Skeletal muscle cell (primary cell): ENCODE measurements at places on chromosomes 11 and 22.
A peak's percentile ranks its signal among the peaks of the same experiment; 100 is the strongest.

GRCh38 chr11:7056828-7057513, 31.8 kb upstream of the RBMXL2 start:
- no peak for DNase-seq

GRCh38 chr22:47064016-47064415, 301.6 kb downstream of the TBC1D22A start:
- DNase-seq: no peak

GRCh38 chr11:12680246-12680939, 6.2 kb downstream of the TEAD1 start:
- no peak for DNase-seq

- no peak for DNase-seq
These were observed at the start of gene MPZL2 for GRCh38 chr11:118263695-118264568. Gene MPZL2 (minus strand): TSS chr11:118264297. CDS start chr11:118264153, 144 bp downstream.

GRCh38 chr11:20137637-20138036, 22.6 kb downstream of the DBX1 start:
- no peak for DNase-seq

- DNase-seq: no peak
These were observed 25.7 kb upstream of the PICK1 start for GRCh38 chr22:38031491-38031890.

DNA sequence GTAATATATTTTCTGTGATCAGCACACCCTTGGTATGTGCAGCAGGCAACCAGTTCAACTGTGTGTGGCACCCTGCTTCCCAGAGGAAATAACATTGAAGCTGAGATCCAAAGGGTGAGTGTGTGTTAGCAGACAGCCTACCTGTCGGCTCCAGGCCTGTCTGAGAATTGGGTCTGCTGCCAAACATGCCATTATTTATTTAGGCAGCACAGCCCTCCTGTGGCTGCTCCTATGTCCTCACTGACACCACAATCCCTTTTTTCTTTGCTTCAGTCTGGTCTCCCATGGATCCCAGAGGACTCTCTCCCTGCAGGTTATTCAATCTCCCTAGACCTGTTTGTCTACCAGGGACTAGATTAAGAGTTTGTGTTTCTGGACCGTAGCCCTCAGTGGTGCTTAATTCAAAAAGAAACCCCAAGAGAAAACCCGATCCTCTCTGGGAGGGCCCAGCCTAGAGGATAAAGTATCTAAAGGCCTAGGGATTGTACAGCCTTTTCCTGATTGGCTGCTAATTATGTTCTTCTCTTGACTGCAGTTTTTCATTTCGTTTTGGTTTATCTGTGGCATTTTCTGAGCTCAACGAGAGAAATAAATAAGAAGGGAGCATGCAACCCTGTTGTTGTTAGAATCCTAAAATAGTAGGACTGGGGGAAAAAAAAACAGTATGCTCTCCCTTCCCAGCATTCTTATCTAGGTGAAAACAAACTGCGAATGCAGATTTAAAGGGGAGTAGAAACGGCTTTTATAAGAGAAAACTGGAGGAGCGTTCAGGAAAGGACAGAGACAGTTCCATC, 24.1 kb downstream of the KCNE3 start:
- DNase-seq: no peak

- no peak for DNase-seq
These were observed 827 bp downstream of the NAALADL1 start for GRCh38 chr11:65057526-65057925.

DNA sequence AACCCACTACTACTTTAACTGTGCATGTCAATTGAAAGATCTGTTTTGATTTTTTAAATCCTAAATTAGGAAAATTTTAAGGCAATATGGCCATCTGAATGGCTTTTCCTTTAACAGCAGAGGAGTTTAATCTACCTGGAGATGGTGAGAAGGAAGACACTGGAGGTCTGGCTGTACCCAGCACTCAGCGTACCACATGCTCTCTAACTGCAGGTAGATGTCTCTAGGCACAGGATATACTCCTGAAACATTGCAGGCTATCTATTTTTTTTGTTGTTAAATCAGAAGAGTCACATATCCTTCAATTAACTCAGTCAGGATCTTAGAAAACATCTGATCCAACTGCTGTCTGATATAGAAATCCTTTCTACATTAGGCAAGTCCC, 17.3 kb upstream of the CASTOR1 start:
- DNase-seq: no peak

DNA sequence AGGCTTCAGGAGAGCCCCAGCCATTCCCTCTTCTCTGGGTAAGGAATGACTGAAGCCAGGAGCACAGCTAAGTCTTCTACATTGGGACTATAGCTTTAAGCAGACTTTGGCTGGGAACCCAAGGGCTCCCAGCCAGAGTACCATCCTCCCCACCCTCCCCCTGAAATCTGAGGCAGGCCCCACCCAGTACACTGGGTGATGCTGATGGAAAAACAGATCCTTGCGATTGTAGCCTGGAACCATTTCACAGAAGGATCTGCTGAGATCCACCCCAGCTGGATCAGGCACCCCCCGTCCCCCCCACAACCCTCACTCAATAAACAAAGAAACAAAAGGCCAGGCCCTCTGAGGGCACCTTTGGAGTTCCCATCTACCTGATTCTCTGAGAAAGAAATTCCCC, 39.8 kb downstream of the IL18BP start:
- peak; percentile 54 for DNase-seq

- DNase-seq: no peak
These were observed 62.0 kb downstream of the EMSY start for GRCh38 chr11:76506833-76507232.

- peak; percentile 64 for DNase-seq
These were observed 69.2 kb downstream of the CD82 start for GRCh38 chr11:44634401-44635281.

DNA sequence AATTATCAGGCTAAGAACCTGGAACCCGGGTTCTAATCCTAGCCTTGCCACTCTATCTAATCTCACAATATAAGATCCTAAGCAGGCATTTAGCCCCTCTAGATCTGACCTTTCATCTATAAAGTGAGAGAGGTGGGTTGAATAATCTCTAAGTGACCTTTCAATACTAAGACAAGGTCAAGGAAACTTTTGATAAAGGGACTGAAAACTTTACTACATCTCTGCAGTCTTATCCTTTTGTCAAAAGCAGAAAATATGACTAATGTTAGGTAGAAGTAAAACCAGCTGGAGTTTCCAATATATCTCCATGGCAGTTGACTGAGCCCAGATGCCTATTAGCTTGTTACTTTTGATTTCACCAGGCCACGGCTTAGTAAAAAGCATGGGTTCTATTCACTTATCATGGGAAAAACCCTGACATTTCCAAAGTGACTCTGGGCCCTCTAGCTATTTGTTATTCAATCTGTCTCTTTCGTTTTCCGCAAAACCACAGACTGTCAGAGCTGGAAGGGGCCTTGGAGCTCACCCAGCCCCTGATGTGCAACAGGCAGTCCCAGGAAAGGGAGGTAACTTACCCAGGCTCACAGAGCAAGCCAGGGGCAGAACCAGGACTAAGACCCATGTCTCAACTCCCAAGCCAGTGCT, 75.8 kb downstream of the RAB30 start:
- DNase-seq: peak; percentile 25

- DNase-seq: peak; percentile 33
These were observed 722 bp upstream of the GUCY1A2 start for GRCh38 chr11:107018902-107019493.

DNA sequence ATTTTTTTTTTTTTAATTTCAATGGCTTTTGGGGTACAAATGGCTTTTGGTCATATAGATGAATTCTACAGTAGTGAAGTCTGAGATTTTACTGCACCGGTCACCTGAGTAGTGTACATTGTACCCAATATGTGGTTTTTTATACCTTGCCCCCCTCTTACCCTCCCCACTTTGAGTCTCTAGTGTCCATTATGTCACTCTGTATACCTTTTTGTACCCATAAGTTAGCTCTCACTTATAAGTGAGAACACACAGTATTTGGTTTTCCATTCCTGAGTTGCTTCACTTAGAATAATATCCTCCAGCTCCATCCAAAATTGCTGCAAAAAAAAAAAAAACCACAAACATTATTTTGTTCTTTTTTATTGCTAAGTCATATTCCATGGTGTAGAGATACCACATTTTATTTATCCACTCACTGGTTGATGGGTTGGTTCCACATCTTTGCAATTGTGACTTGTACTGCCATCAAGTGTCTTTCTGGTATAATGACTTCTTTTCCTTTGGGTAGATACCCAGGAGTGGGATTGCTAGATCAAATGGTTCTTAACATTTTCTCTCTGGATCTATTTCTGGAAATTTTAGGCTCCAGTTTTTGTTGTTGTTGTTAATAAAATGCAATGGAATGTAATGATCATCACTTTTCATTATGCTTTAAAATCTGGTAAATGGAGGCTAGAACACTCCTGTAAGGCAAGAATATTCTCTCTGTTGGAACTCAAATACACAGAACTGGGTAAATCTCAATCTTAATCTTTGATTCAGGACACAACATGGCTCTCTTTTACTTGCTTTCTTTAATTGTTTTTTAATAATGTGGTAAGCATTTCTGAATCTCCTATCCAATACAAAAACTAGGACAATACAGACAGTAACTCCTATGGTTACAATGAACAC, 10.3 kb downstream of the NEAT1 start:
- DNase-seq: no peak
